ENCODE measurements at places on chromosomes 3 and 15. TPM values are rescaled to one million over a fixed set of nuclear protein-coding genes. Genes with fewer than 3 reads are reported as not detected.

STRIT1 gene
- not detected for total RNA-seq

SCAP gene
- total RNA-seq = 39.2 TPM

CPA3 gene
- total RNA-seq = 0.51 TPM

RFTN1 gene
- total RNA-seq = 19.3 TPM

HESX1 gene
- total RNA-seq = 0.63 TPM

SLC15A2 gene
- total RNA-seq = under 0.01 TPM

- DNase-seq = peak; percentile 12
These were observed 130.5 kb downstream of the FOXB1 start for GRCh38 chr15:60134609-60135008.

GRCh38 chr15:51255533-51255932, 82.9 kb downstream of the CYP19A1 start:
- DNase-seq = no peak

- DNase-seq = no peak
These were observed 67.9 kb upstream of the C3orf80 start for GRCh38 chr3:160157321-160157720.

- no peak for DNase-seq
These were observed 456.0 kb downstream of the TUSC7 start for GRCh38 chr3:117165601-117166051.

DNA sequence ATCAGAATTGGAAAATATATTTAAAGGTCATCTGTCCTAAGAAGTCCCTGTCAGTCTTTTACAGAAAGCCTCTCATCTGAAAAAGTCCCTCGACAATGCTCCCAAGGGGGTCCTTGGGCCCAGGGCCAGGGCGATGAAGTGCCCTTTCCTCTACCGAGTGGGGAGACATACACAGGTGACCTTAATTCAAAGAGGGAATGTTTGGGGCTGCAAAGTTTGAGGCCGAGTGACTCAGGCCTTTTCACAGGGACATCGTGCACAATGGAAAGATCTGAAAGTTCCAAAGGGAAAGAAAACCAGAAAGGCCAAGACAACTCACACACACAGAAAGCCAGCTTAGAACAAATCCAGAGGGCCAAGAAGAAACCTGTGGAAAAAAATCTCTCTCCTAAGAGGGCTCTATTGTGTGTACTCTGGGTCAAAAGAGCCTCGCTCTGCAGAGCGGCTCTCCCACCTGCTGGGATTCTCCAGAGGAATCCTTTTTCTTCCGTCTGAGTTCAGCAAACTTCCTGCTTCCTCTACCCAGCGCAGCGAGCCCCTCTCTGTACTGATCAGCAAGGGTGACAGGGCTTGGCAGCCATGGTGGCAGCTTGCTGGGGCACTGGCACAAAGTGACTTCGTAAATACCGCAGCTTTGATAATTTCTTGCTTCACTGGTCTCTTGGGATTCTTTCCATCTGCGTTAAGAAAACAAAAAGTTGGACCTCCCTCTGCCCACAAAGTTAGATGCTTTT, 259.1 kb downstream of the OPA1 start:
- peak; percentile 26 for DNase-seq

- DNase-seq = no peak
These were observed 102.8 kb downstream of the CHSY1 start for GRCh38 chr15:101148881-101149664.

DNA sequence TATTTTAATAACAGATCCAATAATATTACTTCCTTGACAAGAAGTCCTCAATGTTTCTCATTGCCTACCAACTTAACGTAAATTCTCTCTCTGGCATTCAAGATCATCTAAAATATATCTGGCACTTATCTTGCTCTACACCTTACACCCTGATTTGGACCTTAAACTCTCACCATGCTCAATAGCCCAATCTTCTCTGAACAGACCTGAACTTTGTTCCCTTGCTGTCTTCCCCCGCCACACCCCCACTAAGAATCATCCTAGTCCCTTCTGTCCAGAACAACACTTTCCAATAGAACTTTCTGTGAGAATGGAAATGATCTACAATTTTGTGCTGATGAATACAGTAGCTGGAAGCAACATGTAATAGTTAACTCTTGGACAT, 44.9 kb downstream of the P2RY1 start:
- DNase-seq = no peak

DNA sequence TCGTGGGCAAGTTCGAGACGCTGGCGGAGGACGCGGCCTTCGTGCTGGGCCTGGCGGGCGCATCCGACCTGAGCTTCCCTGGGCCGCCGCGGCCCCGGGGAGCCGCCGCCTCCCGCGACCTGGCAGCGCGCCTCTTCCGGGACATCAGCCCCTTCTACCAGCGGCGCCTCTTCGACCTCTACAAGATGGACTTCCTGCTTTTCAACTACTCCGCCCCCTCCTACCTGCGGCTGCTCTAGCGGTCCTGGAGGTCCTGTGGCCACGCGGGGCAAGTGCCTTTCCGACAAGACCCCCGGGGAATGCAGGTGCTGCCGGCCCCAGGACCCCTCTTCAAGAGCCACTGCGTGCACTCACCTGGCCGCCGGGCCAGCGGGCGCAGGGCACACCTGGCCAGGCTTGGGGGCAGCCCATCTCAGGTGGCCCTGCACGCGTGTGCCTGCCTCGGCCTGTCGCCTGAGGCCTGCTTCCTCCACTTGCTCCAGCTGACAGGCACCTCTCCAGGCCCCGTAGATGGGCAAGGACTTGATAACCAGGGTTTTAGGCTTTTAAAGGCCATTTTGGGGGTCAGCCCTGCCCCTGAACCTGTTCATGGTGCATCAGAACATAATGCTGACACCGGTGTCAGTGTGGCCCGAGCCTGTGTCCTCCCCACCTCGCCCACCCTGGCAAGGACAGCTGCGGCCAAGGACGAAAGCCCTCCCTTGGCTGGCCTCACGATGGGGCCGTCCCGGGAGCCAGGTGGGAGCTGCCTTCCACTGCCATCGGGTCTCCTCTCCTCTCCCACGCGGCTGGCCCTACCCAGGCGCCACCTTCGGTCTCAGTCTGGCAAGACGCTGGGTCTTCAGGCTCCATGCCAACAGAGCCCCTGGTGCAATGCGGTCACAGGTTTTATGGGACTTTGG, 16.1 kb downstream of the C3orf22 start:
- DNase-seq = no peak

GRCh38 chr15:94607176-94607654, 375.9 kb downstream of the MCTP2 start:
- peak; percentile 99 for DNase-seq

DNA sequence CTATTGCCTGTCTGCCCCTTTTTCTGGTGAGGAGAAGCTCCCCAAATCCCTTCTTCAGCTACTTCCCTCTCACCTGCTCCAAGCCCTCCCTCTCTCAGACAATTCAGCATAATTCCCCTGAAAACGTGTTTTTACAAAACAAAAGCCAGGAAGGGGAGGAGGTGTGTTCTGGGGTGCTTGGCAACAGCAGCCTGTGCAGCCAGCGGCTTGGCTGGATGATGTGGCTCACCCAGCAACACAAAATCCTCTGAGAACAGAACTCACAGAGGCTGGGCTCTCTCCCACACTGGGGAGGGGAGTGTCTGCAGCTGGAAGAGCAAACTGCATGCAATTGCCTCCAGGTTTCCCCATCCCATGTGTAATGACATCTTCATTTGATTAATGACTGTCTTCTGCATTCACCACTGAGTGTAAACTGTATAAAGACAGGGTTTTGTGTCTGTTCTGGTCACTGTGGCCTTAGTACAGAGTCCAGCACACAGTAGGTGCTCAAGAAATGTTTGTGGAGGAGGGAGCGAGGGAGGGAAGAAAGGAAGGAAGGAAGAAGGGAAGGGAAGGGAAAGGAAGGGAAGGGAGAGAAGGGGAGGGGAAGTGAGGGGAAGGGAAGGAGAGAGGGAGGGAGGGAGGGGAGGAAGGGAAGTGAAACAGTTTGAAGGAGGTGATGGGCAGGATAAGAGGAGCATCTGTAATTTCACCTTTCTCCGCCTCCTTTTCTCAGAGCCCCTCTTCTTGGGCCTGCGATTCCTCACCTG, 70.1 kb upstream of the GLCE start:
- DNase-seq = peak; percentile 32

DNA sequence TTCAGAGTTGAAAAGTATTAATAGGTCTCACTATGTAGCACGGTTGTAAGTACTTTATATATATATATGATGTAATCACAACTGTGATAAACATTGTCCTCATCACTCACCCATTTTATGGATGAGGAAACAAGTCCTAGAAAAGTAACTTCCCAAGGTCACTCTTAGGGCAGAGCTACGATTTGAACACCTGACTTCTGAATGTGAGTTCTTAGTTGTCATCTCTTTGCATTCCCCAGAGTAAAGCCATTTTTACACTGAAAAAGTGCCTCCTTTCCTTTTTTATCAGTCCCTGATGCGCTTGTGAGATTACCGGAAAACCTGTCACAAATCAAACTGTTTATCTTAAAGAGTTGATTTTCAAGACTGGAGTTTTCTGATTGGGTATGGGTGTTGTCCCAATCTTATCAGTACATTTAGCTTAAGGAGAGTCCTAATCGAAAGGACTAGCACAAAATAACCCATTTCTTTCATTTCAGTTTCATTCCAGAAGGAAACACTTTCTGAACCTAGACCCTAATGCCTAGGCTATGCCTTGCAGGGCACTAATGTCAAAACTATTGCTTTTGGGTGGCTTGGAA, 2.3 kb upstream of the EDEM1 start:
- DNase-seq = no peak

GRCh38 chr15:52294881-52295420, 653 bp downstream of the MYO5C start:
- DNase-seq = no peak

- no peak for DNase-seq
These were observed 50.3 kb downstream of the IL20RB start for GRCh38 chr3:137008131-137008530.

- DNase-seq = peak; percentile 20
These were observed 23.4 kb downstream of the NCEH1 start for GRCh38 chr3:172687501-172687900.

GRCh38 chr3:12611117-12611516, 52.8 kb downstream of the RAF1 start:
- DNase-seq = no peak

DNA sequence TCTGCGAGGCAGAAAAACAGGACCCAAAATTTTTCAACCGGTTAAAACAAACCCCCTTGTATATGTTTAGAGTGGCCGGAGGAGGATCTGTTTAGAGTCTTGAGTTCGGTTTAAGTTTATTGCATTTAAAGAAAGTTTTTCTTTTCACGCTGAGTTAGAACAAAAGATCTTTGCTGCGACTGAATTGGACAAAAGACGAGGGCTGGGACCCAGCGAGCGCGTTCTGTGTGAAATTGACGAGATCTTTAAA, 9.8 kb downstream of the NR2F2 start:
- DNase-seq = no peak

- DNase-seq = peak; percentile 18
These were observed 286.1 kb upstream of the TBL1XR1 start for GRCh38 chr3:177483182-177483967.

DNA sequence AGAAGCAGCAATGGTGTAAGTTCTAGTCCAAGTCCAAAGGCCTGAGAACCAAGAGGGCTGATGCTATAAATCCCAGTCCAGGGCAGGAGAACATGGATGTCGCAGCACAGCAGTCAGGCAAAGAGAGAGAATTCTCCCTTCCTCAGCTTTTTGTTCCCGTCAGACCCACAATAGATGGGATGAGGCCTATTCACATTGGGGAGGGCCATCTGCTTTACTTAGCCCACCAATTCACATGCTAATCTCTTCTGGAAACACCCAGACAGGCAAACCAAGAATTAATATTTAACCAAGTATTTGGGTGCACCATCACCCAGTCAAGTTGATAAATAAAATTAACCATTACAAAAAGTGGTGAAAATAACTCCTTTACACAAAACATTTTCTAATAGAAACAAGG, 511.7 kb upstream of the UBE2E2 start:
- no peak for DNase-seq

Data from dermis microvascular lymphatic vessel endothelial cell (primary cell).